ENCODE measurements at places on chromosomes 6 and 20.

GRCh38 chr20:64063389-64064144 lies 569 bp downstream of the TCEA2 start:
- DNase-seq, result peak; percentile 80

DNA sequence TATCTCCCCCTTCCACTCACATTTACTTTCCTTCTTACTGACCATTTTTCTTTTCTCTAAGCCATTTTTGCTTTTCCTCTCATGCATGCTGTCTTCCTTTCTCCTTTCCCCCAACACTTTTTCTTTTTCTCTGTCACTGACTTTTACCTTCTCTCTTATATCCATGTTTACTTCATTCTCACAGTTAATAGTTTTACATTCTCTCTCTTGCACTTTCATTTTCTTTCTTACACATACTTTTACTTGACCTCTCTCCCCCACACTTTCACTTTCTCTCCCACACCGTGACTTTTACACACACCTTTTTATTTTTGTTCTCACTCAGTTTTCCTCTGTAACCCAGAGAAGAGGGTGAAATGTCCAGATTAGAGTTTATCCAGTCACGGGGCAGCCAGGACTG lies 636.3 kb downstream of the PTPRT start:
- DNase-seq, result no peak

DNA sequence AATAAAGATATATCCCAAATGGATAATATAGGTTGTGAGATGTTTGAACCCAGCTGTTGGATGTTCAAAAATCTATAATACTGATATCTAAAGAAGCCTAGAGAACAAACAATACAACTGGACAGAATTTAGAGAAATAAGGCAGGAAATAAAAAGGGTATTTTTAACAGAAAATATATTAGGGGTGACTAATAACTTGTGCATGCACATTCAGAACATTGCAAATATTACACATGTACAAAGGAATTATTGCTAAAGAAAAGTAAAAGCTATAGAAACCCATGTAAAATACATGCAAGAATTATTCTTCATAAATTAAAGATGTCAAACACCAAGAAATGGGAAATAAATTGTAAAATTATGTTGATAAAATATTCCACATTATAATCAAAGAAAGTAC lies 32.7 kb upstream of the HCRTR2 start:
- DNase-seq, result no peak

DNA sequence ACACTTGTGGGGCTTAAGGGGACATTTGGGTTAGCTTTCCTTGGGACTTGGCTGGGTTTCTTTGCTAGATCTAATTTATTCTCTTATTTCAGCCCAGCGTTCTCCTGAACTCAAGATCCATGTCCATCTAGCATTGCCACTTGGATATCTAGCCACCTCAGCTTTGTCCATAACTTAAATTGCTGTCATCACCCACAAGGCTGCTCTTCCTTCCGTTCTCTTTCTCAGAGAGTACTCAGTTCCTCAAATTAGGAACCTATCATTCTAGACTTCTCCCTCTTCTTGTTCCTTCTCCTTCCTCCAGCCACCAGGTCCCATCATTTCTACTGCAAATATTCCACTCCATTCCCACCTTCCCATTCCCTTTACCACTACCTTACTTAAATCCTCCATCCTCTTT lies 4.3 kb downstream of the SMIM26 start:
- DNase-seq, result no peak

- DNase-seq, result no peak
Measured at GRCh38 chr6:41022294-41022693, 16.7 kb downstream of the UNC5CL start.

DNA sequence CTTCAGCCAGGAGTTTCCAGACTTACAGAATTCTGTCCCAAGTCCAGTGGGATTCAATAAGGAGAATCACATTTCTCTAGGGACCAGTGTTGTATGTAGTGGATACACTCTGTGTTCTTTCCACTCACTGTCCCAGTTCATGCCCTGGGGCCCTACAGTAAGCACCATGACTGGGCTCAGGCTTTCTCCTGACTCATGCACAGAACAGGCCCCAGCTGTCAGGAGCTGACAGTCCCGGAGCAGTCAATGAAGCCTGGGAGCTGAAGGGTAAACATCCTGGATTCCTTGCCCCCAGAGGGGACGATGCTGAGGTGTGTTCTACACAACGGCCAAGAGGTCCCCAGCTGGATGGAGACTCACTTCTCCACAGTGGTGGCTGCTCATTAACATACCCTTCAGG lies 40.2 kb upstream of the LRFN2 start:
- no peak for DNase-seq

- no peak for DNase-seq
Measured at GRCh38 chr6:70385901-70386300, 27.4 kb upstream of the FAM135A start.

DNA sequence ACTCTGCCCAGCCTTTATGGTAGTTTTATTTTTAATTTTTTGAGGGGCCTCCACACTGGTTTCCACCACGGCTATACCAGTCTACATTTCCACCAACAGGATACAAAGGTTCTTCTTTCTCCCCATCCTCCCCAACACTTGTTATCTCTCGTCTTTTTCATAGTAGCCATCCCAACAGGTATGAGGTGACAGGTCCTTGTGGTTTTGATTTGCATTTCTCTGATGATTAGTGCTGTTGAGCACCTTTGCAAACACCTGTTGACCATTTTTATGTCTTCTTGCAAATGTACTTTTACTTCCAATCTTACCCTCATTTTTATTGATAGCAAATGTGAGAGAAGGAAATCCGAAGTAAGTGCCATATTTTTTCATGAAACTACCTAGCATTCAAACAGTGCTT lies 195.4 kb upstream of the PREP start:
- DNase-seq, result no peak

GRCh38 chr6:159790956-159791598 lies 810 bp downstream of the MRPL18 start:
- DNase-seq, result no peak

DNA sequence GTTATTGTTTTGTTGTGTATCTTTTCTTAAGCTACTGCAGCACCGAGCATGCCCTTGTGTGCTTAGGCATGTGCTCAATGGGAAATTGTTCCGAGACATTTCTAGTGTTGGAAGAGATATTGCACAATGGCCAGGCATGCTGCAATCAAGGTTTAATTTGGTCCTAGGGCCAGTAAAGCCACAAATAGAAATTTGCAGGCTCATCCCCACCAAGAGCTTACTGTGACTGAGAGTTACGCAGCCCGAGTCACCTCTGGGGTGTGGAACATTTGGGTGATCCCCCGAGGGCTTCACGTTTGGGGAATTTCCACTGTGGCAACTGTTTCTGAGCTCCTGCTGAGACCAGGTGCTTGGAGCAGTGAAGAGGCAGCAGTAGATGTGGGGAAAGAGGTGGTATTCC lies 65.8 kb downstream of the ADTRP start:
- DNase-seq, result no peak

- DNase-seq, result no peak
Measured at GRCh38 chr6:168714547-168715260, 273.7 kb downstream of the SMOC2 start.

GRCh38 chr20:42740226-42740870 lies 449.4 kb downstream of the PTPRT start:
- DNase-seq, result no peak

All from ascending aorta (tissue), 2 donors.